K562 (cell line): ENCODE measurements at places on chromosomes 6 and 20. TPM values are rescaled to one million over a fixed set of nuclear protein-coding genes. Genes with fewer than 3 reads are reported as not detected.

- DNase-seq: peak; percentile 69
These were observed 7.0 kb downstream of the DYNLRB1 start for GRCh38 chr20:34522969-34523871.

Gene PRRT1
- 1.9 and 3.0 TPM in 2 replicates for total RNA-seq

Gene NCOA7
- total RNA-seq: 13.8 TPM in 2 replicates

DNA sequence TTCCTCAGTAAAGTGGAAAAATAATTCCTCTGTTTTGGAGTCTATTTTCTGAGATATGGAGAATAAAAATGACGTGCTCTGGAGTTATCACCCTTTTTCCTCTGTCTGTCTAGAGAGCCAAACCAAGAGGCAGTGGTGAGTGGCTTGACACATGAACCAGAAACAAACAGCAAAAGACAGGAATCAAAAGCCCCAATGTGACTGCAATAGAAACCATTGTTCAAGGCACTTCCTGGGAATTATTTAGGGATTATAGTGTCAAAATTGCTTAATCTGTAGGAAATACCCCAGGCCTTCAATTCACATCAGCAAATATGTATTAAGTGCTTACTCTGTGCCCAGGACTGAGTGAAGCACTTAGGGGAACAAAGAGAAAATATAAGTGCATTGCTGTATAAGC, 560.4 kb upstream of the JAG1 start:
- DNase-seq: no peak

GRCh38 chr6:21392177-21392576, 201.4 kb upstream of the SOX4 start:
- no peak for DNase-seq

DNA sequence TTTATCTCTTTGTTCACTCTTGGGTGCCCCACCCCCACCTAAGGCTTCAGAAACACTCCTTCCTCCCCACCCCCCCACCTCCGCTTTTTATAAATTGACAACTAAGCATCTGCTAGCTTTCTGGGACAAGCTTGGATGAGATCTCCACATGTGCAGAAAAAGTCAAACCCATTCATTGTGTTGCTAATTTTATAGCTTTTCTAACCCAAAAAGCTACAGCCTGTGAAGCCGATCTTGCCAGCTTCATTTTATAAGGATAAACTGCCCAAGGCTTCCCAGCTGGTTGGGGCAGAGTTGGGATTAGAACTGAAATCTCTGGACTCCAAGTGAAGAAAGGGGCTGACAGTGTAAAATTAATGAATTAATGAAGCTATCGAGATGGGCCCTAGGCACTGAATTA, 24.1 kb downstream of the BPIFB4 start:
- no peak for DNase-seq

Gene NINL
- total RNA-seq: 0.04 and 0.11 TPM in 2 replicates

GRCh38 chr20:12882832-12883506, 125.8 kb upstream of the SPTLC3 start:
- DNase-seq: no peak

GRCh38 chr6:9398071-9398766, 962.9 kb upstream of the SLC35B3 start:
- no peak for DNase-seq

Gene ABCC10
- total RNA-seq: 28.4 and 29.1 TPM in 2 replicates

Gene PROKR2
- not detected in 2 replicates for total RNA-seq

Gene REM1
- total RNA-seq: not detected in 2 replicates

Gene KIF3B
- 9.1 and 9.8 TPM in 2 replicates for total RNA-seq

- DNase-seq: peak; percentile 63
These were observed 10.4 kb downstream of the SRXN1 start for GRCh38 chr20:642398-643174.

Gene MUC22
- not detected in 2 replicates for total RNA-seq

- no peak for DNase-seq
These were observed 9.3 kb downstream of the NDRG3 start for GRCh38 chr20:36736451-36737182.

Gene NKAIN2
- not detected in 2 replicates for total RNA-seq
